Activated naive CD4-positive, alpha-beta T cell treated with anti-CD3 and anti-CD28 coated beads, Interleukin-2, amount 50 U/mL, for 16 hours (primary cell): ENCODE measurements at places on chromosomes 16 and 17.
A peak's percentile ranks its signal among the peaks of the same experiment; 100 is the strongest.

- DNase-seq = peak; percentile 81
Measured at GRCh38 chr17:79810130-79811010, 13.5 kb upstream of the CBX8 start.

DNA sequence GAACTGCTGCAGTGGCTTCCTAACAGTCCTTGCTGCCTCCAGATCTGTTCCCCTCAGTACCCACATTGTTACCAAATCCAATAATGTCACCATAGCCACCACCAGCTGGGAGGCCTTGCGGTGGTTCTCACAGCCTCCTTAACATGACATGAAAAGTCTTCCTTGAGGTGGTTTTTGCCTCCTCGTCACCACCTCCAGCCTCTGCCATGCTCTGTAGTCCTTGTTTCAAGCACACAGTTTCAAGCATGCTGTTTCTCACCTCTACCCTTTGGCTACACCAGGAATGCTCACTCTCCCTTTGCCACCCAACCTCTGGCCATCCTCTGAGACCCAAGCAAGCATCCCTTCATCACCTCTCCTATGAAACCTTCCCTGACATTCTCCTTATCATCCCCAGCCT, 47.2 kb downstream of the DNAH9 start:
- DNase-seq = no peak

DNA sequence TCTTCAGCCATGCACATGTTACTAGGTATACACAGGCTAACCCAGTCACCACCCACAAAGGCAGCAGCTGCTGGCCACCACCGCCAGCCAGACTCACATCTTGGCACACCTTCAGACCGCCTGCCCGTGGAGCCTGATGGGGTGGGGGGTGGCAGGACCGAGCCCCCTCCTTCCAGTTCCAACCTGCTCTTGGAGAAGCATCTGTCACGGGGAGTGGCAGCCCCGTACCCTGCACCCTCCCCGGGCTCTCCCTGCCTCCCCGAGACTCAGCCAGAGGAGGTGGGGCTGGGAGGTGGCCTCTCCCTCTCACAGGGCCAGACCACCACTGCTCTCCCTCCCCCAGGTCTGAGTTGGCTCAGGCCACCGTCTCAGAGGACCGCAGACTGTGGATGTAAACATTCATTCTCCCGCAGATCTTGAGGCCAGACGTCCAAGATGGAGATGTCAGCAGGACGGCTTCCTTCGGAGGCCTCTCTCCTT, 11.3 kb upstream of the RBFOX3 start:
- peak; percentile 7 for DNase-seq

GRCh38 chr16:50702725-50703124, 9.3 kb downstream of the NOD2 start:
- DNase-seq = no peak
